ENCODE measurements at places on chromosomes 3 and 15. TPM values are rescaled to one million over a fixed set of nuclear protein-coding genes. Genes with fewer than 3 reads are reported as not detected.

Gene LYSMD2
- total RNA-seq: 13.1 TPM

Gene MOBP
- total RNA-seq: not detected

Gene XIRP1
- total RNA-seq: 0.13 TPM

Gene ISLR
- 37.4 TPM for total RNA-seq

Gene BFSP2
- total RNA-seq: not detected

Gene FBXW12
- total RNA-seq: 0.23 TPM

Gene P2RY13
- 1.2 TPM for total RNA-seq

Gene CORO2B
- total RNA-seq: 5.4 TPM

Gene BTLA
- 0.91 TPM for total RNA-seq

Gene INSYN1
- total RNA-seq: 8.1 TPM

Gene TUSC7
- total RNA-seq: not detected

Gene SCN11A
- total RNA-seq: 34.5 TPM

Gene TMCO5A
- not detected for total RNA-seq

Gene LMAN1L
- total RNA-seq: not detected

Gene ST3GAL6
- total RNA-seq: 7.8 TPM

Gene SNURF
- total RNA-seq: 19.1 TPM

Gene DNAJB11
- 30.0 TPM for total RNA-seq

Gene TLR9
- 0.26 TPM for total RNA-seq

Gene P2RY14
- total RNA-seq: 0.68 TPM

Gene CDHR4
- 0.62 TPM for total RNA-seq

Gene CA12
- total RNA-seq: 114 TPM

Gene ZNF774
- total RNA-seq: 8.9 TPM

Gene MST1R
- 39.2 TPM for total RNA-seq

Gene PRRT3
- total RNA-seq: 3.5 TPM

Gene PRSS50
- total RNA-seq: 1.6 TPM

Gene CCR5
- total RNA-seq: 3.3 TPM

Gene CCDC33
- total RNA-seq: 10.2 TPM

Gene ERICH6
- 0.36 TPM for total RNA-seq

Gene GOLGA8J
- not detected for total RNA-seq

Gene MON1A
- 11.8 TPM for total RNA-seq

Gene GUCA1C
- not detected for total RNA-seq

Gene NPRL2
- total RNA-seq: 20.5 TPM

Gene UQCRC1
- total RNA-seq: 178 TPM

Gene IL17RD
- 5.4 TPM for total RNA-seq

Gene WDR93
- total RNA-seq: 0.68 TPM

Gene TMEM158
- 6.5 TPM for total RNA-seq

Gene ROBO2
- 0.39 TPM for total RNA-seq

Gene SV2B
- 2.3 TPM for total RNA-seq

Gene SKOR1
- total RNA-seq: 0.60 TPM

Gene IL17RB
- total RNA-seq: 0.65 TPM

Gene NUP210
- total RNA-seq: 19.9 TPM

Gene GRM7
- 0.86 TPM for total RNA-seq

Gene CCR8
- total RNA-seq: not detected
